PC-9 (cell line): ENCODE measurements at places on chromosomes 3 and 15.

DNA sequence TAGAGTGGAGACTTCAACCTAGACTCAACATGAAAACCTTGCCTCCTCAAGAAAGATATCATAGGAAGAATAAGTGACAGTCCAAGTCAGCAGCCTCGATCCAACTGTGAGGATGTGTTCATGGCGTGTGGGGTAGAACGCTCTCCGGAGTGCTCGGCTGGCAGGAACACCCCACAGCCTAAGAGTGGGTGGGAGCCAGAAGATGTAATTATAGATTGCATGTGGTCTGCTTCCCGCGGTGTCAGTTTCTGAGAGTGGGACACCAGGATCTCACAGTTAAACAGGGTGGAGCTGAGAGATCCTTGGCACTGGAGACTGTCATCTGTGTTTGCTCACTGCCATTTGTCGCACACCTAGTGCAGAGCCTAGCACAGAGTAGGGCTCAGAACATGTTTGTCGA is 158.0 kb downstream of the CTNNB1 start:
- H3K27ac ChIP-seq = no peak overlapping the region
- H3K36me3 ChIP-seq = no peaks in the 10 kb centered on the region
- H3K4me3 ChIP-seq = no peak overlapping the region
- no peak for DNase-seq

GRCh38 chr3:187741403-187742350 is 3.6 kb downstream of the BCL6 start:
- peaks cover 5% of the 10 kb centered on the region; the same call in 1 of the 2 replicates for H3K36me3 ChIP-seq
- peak overlapping the region; percentile 94 for H3K27ac ChIP-seq
- peak; percentile 72 for DNase-seq
- peaks cover 46% of the 10 kb centered on the region for H3K4me1 ChIP-seq
- H3K27me3 ChIP-seq = no peaks in the 10 kb centered on the region

- peaks cover 22% of the 10 kb centered on the region for H3K4me1 ChIP-seq
- no peaks in the 10 kb centered on the region; the same call in 1 of the 2 replicates for H3K36me3 ChIP-seq
- H3K27ac ChIP-seq = no peak overlapping the region
These were observed 41.6 kb downstream of the NR2C2 start for GRCh38 chr3:14988988-14989394.

- H3K4me1 ChIP-seq = no peaks in the 10 kb centered on the region
- no peak overlapping the region for H3K4me3 ChIP-seq
- no peaks in the 10 kb centered on the region for H3K36me3 ChIP-seq
These were observed 308.2 kb downstream of the ULK4 start for GRCh38 chr3:41653571-41654239.

DNA sequence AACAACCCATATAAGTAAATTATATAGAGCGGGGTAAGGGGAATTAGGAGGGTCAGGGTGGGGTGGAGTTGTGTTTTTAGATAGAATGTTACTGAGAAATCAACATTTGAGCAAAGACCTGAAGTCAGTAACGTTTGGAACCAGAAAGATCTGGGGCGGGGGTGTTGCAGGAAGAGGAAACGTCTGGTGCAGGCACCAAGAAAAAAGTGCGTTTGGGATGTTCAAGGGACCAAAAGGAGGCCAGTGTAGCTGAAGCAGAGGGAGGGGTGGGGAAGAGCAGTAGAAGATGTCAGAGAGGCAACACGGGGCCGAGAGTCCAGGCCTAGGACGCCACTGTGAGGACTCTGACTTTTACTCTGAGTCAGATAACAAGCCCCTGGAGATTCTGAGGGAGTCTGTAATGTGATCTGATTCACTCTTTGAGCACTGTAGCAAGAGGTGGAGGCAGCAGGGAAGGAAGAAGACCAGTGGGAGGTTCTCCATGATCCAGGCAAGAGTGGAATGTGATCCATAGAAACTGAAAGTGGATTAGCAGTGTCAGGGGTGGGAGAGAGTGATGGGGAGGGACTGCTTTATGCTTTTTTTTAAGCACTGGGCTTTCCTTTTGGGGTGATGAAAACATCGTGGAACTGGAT is 179.3 kb upstream of the CHRM5 start:
- no peaks in the 10 kb centered on the region for H3K4me1 ChIP-seq
- no peaks in the 10 kb centered on the region; the same call in 1 of the 2 replicates for H3K27me3 ChIP-seq
- DNase-seq = no peak
- H3K36me3 ChIP-seq = no peaks in the 10 kb centered on the region

GRCh38 chr15:48537271-48538113 is 108.0 kb downstream of the FBN1 start:
- H3K4me1 ChIP-seq = no peaks in the 10 kb centered on the region
- no peaks in the 10 kb centered on the region for H3K36me3 ChIP-seq
- H3K27me3 ChIP-seq = no peaks in the 10 kb centered on the region
- H3K4me3 ChIP-seq = no peak overlapping the region
- no peak for DNase-seq

- no peak overlapping the region for H3K4me3 ChIP-seq
- no peaks in the 10 kb centered on the region for H3K36me3 ChIP-seq
- no peaks in the 10 kb centered on the region for H3K27me3 ChIP-seq
- no peak overlapping the region for H3K27ac ChIP-seq
These were observed 145.3 kb downstream of the TJP1 start for GRCh38 chr15:29676961-29677402.

- H3K36me3 ChIP-seq = no peaks in the 10 kb centered on the region; the same call in 1 of the 2 replicates
- H3K27me3 ChIP-seq = no peaks in the 10 kb centered on the region
- peak overlapping the region; percentile 71 for H3K4me3 ChIP-seq
- peak overlapping the region; percentile 93 for H3K27ac ChIP-seq
These were observed 1.9 kb downstream of the SPINT1 start for GRCh38 chr15:40845511-40846284.

GRCh38 chr3:51717446-51717845 is 10.6 kb downstream of the GRM2 start:
- no peaks in the 10 kb centered on the region for H3K4me1 ChIP-seq
- H3K36me3 ChIP-seq = no peaks in the 10 kb centered on the region
- H3K4me3 ChIP-seq = no peak overlapping the region
- DNase-seq = no peak
